ENCODE measurements at places on chromosomes 5 and 9.

DNA sequence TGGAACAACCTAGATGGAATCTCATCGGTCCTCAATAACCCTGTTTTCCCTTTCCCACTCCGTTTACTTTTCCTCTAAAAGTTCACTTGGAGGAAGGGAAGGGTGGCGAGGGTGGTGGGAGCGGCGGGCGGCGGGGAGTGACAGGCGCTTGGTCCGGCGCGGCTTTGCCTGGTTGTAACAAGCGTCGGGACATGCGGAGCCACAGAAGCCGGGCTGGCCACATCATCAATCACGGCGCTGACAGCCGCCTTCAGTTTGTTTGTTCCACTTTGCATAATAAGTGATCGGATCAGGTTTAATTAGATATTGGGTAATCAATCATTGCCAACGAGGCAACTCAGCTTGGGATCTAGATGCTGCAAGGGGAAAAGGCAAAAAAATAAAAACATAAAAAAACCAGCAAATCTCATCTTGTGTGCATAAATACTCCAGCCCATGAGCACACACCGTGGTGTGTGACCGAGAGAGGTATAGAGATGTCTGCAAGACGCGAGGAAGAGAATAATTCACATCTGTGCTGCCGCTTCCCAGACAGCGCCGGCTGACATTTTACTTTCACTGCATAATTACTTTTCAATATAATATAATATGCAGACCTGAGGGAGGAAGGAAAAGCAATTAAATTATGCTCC, 396.2 kb upstream of the IRX4 start:
- no peak for DNase-seq

- no peak for DNase-seq
Observed at GRCh38 chr9:89340332-89340731, 22.0 kb downstream of the SECISBP2 start.

GRCh38 chr9:126519660-126520420, 93.9 kb upstream of the LMX1B start:
- no peak for DNase-seq

DNA sequence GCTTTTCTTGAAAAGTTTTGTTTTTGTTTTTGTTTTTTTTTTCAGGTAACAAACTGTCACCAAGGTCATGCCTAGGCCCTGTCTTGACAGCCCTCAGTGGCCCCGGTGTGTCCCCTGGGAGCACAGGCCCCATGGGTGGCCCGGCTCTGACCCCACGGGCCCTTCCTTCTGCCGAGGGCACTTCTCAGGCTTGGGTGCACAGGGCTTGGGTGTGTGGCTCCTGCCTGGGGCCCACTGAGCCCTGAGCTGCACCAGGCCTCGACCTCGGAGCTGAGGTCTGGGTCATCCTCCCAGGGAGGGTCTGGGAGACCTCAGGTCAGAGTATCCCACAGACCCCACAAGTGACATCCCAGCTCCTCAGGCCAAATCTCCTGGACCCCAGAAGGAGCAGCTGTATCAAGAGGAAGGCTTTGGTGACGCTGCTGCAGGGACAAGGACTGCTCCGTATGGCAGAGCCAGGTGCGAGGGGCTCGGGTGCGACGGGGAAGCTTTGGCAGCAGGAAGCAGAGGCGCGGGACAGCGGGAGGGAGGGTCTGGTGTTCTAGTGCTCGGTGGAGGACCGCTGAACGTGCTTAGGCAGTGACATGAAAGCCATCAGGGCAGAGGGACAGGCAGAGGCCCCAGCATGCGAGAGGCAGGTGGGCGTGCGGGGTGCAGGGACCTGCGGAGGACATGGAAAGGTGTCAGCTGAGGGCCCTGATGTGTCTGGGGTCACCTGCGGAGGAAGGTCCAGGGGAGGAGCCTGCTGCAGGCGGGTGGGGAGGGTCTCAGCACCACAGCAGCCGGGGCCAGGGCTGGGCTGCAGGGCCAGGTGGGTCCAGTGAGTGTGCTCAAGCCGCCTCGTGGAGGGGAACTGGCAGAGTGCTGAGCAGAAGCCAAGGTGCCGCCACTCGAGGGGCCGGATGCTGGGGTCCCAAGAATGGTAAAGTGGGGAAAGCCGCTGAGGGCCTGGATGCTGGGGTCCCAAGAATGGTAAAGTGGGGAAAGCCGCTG, 18.4 kb upstream of the SLC9A3 start:
- DNase-seq: no peak

- DNase-seq: no peak
Observed at GRCh38 chr5:66850354-66851075, 254.3 kb downstream of the MAST4 start.

DNA sequence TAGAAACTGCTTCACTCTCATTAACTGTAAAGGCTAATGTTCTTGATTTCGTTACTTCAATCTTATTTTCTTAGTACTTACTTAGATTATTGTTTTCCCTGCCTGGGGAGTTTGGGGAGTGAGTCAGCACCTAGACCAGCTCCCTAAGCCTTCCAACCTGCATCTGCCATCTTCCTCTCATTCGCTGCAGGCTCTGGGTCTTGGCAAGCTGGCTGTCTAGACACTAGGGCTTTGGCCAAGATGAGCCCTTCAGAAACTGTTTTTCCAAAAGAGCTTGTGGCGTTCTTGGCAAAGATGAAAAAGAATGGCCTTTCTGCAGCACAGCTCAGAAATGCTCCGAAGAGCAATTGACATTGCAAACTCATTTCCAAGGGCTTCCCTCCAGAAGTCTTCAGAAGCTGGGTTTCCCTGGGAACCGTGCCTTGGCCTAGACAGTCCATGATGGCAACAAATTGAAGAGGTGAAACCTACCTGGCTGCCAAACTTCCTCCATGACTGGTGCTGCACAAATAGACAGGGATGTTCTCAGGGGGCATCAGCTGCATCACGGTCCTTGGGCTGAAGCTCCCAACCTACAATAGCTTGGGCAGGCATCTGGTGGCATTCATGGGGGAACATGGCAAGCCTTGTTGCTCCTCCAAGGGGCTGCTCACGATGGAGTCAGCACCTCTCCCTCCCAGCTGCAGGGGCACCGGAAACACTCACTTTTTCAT, 76.6 kb downstream of the NSUN2 start:
- no peak for DNase-seq
